Mesothelial cell of epicardium (in vitro differentiated cells): ENCODE measurements at places on chromosomes 11 and 22. TPM values are rescaled to one million over a fixed set of nuclear protein-coding genes. Genes with fewer than 3 reads are reported as not detected.

The ENTHD1 gene
- total RNA-seq, result not detected in 3 replicates

GRCh38 chr22:42080287-42080686, 787 bp downstream of the SMDT1 start:
- peak; percentile 46 for DNase-seq
- H3K4me1 ChIP-seq, result peaks cover 26% of the 10 kb centered on the region
- peak overlapping the region; percentile 85 for H3K4me3 ChIP-seq
- H3K36me3 ChIP-seq, result peaks cover 21% of the 10 kb centered on the region

DNA sequence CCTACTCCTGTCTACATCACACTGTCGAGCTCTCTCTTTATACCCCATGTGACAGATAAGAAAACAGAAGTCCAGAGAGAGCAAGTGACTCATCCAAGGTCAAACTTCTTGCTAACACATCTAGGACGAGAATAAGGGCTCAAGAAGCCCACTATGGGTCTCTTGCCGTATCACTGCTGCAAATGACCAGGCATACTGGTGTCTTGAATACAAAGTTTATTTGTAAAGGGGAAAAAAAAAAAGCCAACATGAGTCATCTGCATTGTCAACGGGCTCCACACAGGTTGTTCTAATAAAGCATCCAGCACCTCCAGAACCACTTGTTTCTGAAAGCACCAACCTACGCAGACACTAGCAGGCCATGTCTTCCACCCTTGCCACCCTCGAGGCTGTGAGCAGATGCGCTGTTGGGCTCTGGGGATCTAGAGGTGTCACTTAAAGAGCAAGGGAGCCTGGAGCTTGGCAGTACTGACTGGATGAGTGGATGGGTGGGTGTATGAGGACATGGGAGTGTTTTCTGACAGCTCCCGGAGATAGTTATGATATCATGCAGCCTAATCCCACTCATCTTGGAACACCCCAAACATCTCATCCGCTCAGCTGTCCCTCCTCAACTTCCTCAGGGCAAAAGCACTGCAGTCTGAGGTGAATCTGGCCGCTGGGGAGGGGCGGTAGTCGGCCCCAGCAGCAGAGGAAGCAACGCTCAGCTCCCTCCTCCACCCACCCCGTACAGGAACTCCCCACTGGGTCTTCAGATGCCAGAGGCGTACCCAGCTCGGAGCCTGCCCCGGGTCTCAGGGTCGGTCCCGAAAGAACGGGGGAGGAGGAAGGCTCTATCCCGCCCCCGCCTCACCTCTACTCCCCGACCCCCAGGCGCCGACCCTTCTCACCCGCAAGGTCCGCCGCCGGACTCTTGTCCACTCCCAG, 1.0 kb downstream of the SMCO4 start:
- no peak for DNase-seq
- H3K27me3 ChIP-seq, result peaks cover 9% of the 10 kb centered on the region
- H3K27ac ChIP-seq, result no peak overlapping the region
- H3K4me1 ChIP-seq, result peaks cover 9% of the 10 kb centered on the region
- peak overlapping the region; percentile 80 for H3K4me3 ChIP-seq

GRCh38 chr22:50218996-50219727, 18.4 kb downstream of the SELENOO start:
- DNase-seq, result no peak
- H3K36me3 ChIP-seq, result peaks cover 22% of the 10 kb centered on the region
- no peaks in the 10 kb centered on the region for H3K27me3 ChIP-seq
- no peak overlapping the region for H3K4me3 ChIP-seq

The KIF18A gene
- 12.5 to 15.6 TPM (median 14.7 TPM) in 3 replicates for total RNA-seq

DNA sequence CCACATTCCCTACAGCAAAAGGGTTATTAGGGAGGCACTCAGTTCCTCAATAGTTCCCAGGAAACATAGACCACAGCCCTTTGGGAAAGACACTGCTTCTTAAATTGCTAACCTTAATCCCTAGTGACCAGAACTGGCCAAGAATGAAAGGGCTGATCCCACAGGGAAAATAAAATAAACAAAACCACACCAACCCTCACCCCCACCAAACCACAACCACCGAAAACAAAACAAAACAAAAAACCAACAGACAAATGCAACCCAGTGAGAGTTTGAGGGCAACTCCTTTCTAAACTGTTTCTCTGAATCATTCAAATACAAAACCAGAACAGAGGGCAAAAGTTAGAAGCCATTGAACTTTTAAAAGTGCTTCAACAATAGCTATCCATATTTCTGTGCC, 57.2 kb downstream of the NAV2 start:
- H3K4me3 ChIP-seq, result no peak overlapping the region
- H3K27ac ChIP-seq, result no peak overlapping the region
- DNase-seq, result no peak
- H3K36me3 ChIP-seq, result no peaks in the 10 kb centered on the region

GRCh38 chr11:19558189-19558986, 154.2 kb upstream of the NAV2 start:
- peaks cover 5% of the 10 kb centered on the region for H3K27me3 ChIP-seq
- H3K27ac ChIP-seq, result no peak overlapping the region
- DNase-seq, result no peak
- H3K4me3 ChIP-seq, result no peak overlapping the region

DNA sequence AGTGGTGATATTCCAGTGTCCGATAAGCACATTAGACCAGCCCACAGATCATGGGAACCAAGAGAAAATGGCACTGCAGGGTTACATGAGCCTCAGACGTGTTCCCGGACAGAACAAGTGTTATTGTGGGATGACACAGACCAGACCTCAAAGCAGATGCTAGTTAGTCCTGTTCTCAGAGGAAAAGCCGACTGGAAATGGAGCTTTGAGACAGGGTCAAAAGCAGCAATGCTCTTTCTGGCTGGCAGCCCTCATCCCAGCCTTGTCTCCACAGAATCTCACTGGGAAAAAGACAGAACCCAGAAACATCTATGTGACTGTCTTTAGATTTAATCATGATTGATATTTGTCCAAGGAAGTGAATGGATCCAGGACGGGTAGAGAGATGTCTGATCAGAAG, 506.8 kb downstream of the INSC start:
- H3K27me3 ChIP-seq, result peaks cover 26% of the 10 kb centered on the region
- no peak for DNase-seq
- no peaks in the 10 kb centered on the region for H3K36me3 ChIP-seq
- H3K4me1 ChIP-seq, result no peaks in the 10 kb centered on the region
- H3K27ac ChIP-seq, result no peak overlapping the region
- H3K4me3 ChIP-seq, result no peak overlapping the region

The CRYAB gene
- total RNA-seq, result 0.49 to 0.74 TPM (median 0.63 TPM) in 3 replicates

DNA sequence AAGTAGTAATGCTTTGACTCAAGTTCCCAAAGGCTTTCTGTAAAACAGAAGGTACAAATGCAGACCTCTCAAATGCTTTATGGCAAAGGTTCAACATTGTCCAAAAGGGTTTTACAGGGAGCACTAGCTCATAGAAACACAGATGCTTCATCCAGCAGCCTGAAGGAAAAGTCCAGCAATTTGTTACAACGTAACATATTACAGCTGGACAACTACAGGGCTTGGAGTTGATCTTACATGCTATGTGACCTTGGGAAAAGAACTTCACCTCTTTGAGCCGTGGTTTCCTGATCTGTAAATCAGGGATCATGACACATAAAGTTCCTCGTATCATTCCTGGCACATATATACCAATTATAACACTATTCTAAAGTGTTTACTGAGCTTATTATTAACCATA, 84.9 kb downstream of the DDIAS start:
- H3K4me3 ChIP-seq, result no peak overlapping the region
- H3K36me3 ChIP-seq, result peaks cover 5% of the 10 kb centered on the region
- no peaks in the 10 kb centered on the region for H3K4me1 ChIP-seq
- H3K27ac ChIP-seq, result no peak overlapping the region

- H3K27ac ChIP-seq, result no peak overlapping the region
- H3K4me3 ChIP-seq, result no peak overlapping the region
- peaks cover 10% of the 10 kb centered on the region for H3K4me1 ChIP-seq
These were observed 8.0 kb downstream of the RBM14 start for GRCh38 chr11:66624450-66624849.

GRCh38 chr11:7525424-7525823, 11.6 kb downstream of the PPFIBP2 start:
- no peak overlapping the region for H3K27ac ChIP-seq
- no peaks in the 10 kb centered on the region for H3K27me3 ChIP-seq
- DNase-seq, result no peak
- H3K36me3 ChIP-seq, result peaks cover 4% of the 10 kb centered on the region
- H3K4me3 ChIP-seq, result no peak overlapping the region
- H3K4me1 ChIP-seq, result peaks cover 17% of the 10 kb centered on the region

DNA sequence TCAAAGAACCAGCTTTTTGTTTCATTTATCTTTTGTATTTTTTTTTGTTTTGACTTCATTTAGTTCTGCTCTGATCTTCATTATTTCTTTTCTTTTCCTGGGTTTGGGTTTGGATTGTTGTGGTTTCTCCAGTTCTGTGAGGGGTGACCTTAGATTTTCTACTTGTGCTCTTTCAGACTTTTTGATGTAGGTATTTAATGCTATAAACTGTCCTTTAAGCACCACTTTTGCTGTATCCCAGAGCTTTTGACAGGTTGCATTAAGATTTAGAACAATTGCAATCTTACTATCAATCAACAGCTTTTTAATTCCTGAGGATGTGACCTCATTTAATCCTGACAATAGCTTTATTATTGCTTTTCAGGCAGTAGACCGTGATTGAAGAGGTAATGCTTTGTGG, 94.3 kb downstream of the ZNF280B start:
- no peaks in the 10 kb centered on the region for H3K36me3 ChIP-seq
- H3K4me1 ChIP-seq, result no peaks in the 10 kb centered on the region
- H3K4me3 ChIP-seq, result no peak overlapping the region
- DNase-seq, result no peak
- H3K27ac ChIP-seq, result no peak overlapping the region
- H3K27me3 ChIP-seq, result peaks cover 91% of the 10 kb centered on the region

The EI24 gene
- total RNA-seq, result 67.2 to 69.3 TPM (median 67.8 TPM) in 3 replicates

DNA sequence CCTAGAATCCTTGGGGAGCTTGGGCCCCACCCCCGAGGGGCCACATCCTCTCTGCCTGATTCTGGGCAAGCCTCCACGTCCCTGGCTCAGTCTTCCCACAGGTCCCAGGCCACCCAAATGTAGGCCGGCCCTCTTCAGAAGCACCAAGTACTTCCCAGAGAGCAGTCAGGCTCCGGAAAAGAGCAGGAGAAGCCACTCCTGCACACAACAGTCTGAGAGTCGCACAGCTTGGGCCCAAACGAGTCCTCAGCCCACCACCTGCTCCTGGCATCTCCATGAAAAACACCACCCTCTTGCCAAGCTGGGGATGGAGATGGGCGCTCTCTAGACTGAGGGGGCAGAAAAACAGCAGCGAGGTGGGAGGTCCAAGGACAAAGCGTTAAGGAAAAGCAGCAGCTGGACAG, 15.4 kb downstream of the EHD1 start:
- peaks cover 38% of the 10 kb centered on the region for H3K4me1 ChIP-seq
- peaks cover 14% of the 10 kb centered on the region for H3K36me3 ChIP-seq
- H3K27me3 ChIP-seq, result no peaks in the 10 kb centered on the region

DNA sequence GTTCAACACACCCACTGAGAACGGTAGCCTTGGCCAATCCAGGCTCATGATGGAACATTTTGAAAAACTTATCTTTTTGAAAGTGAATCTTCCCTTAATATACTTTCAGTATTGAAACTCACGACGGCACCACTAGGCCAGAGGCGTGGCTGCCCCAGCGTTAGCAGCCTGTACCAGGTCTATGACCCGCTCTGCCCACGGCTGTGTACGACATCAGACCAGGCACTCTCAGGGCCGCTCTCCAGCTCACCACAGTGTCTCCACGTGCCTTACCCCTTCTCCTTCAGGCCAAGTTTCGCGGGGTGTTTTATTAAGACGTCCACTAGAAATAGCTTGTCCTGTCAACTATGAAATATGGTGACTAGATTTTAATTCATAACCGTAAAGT, 31.2 kb downstream of the ALG12 start:
- no peak overlapping the region for H3K4me3 ChIP-seq
- no peaks in the 10 kb centered on the region for H3K4me1 ChIP-seq
- H3K36me3 ChIP-seq, result peaks cover 94% of the 10 kb centered on the region
- no peak for DNase-seq

DNA sequence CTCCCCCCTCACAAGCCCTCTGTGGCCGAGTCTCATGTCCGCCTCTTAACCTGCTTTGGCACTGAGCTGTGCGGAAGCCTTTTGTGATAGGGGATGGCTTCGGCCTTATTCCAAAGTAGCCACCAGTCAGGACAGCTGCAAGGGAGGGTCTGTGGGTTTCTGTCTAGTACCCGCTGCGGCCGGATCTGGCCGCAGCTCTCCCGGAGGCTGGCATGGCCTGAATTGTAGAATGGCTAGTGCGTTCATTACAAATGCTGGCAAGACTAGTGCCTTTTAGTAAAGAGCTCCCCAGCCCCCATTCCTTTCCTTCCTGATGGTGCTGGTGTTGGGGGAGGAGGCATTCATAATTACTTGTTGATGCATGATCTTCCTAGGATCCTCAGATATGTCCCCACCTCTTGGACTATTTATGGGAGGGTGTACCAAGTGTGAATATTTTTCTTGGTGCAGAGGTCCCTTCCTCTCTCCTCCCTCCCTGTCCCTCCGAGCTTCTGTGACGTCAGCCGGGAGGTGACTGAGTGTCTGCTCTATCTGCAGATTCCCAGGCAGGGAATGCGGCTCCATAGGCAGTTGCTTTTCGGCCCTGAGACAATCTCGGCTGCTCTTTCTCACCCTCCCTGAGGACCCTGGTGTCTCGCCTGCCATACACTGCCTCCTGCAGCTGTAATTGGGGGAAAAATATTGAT, 108.7 kb upstream of the E2F8 start:
- peaks cover 13% of the 10 kb centered on the region for H3K4me1 ChIP-seq
- H3K36me3 ChIP-seq, result no peaks in the 10 kb centered on the region
- H3K27me3 ChIP-seq, result peaks cover 92% of the 10 kb centered on the region
- no peak for DNase-seq
- H3K27ac ChIP-seq, result no peak overlapping the region
